Purkinje cell (primary cell): ENCODE measurements at places on chromosomes 7 and 10. TPM values are rescaled to one million over a fixed set of nuclear protein-coding genes. Genes with fewer than 3 reads are reported as not detected.

FAM131B gene
- 0.35 and 3.6 TPM in 2 replicates for polyA plus RNA-seq

GRM8 gene
- 4.5 and 12.4 TPM in 2 replicates for polyA plus RNA-seq

LRRD1 gene
- polyA plus RNA-seq: not detected in 2 replicates

RBP4 gene
- 8.2 TPM in 1 of 2 replicates, not detected in the other for polyA plus RNA-seq

CCDC3 gene
- 1.6 and 4.1 TPM in 2 replicates for polyA plus RNA-seq

NANOS1 gene
- polyA plus RNA-seq: 1.4 and 1.6 TPM in 2 replicates

GBX1 gene
- not detected in 2 replicates for polyA plus RNA-seq

RINT1 gene
- 14.3 and 22.3 TPM in 2 replicates for polyA plus RNA-seq

MCU gene
- polyA plus RNA-seq: 11.7 and 18.9 TPM in 2 replicates

CLRN3 gene
- not detected in 2 replicates for polyA plus RNA-seq

TMEM176B gene
- polyA plus RNA-seq: 2.5 TPM in 1 of 2 replicates, not detected in the other

NRF1 gene
- 0.59 and 5.6 TPM in 2 replicates for polyA plus RNA-seq

TLX1 gene
- not detected in 2 replicates for polyA plus RNA-seq

CCDC7 gene
- polyA plus RNA-seq: 9.8 and 13.4 TPM in 2 replicates

FGFR2 gene
- 38.5 and 53.3 TPM in 2 replicates for polyA plus RNA-seq

SHOC2 gene
- polyA plus RNA-seq: 93.9 and 102 TPM in 2 replicates

CRHR2 gene
- not detected in 2 replicates for polyA plus RNA-seq

PON1 gene
- polyA plus RNA-seq: 2.5 TPM in 1 of 2 replicates, not detected in the other

LIPM gene
- polyA plus RNA-seq: not detected in 2 replicates

LRRC4 gene
- polyA plus RNA-seq: 1.2 and 3.0 TPM in 2 replicates

PPIA gene
- polyA plus RNA-seq: 2,218 and 2,577 TPM in 2 replicates

MXI1 gene
- 21.8 and 26.6 TPM in 2 replicates for polyA plus RNA-seq

AKR1E2 gene
- polyA plus RNA-seq: 0.91 TPM in 1 of 2 replicates, not detected in the other

RHOBTB1 gene
- polyA plus RNA-seq: 1.6 and 2.5 TPM in 2 replicates

POLR1F gene
- 30.0 and 31.2 TPM in 2 replicates for polyA plus RNA-seq

ACTL6B gene
- 15.7 and 21.5 TPM in 2 replicates for polyA plus RNA-seq

GPR15LG gene
- polyA plus RNA-seq: not detected in 2 replicates

CPA1 gene
- not detected in 2 replicates for polyA plus RNA-seq

DPCD gene
- polyA plus RNA-seq: 89.0 and 111 TPM in 2 replicates

RAB19 gene
- polyA plus RNA-seq: not detected in 2 replicates

LIPK gene
- not detected in 2 replicates for polyA plus RNA-seq

NME8 gene
- polyA plus RNA-seq: not detected in 2 replicates

PIK3CG gene
- polyA plus RNA-seq: not detected in 2 replicates

OR2A7 gene
- not detected in 2 replicates for polyA plus RNA-seq

ACSL5 gene
- 0.27 TPM in 1 of 2 replicates, not detected in the other for polyA plus RNA-seq

TDRD1 gene
- polyA plus RNA-seq: 3.0 and 4.3 TPM in 2 replicates

PILRA gene
- polyA plus RNA-seq: 5.6 and 8.2 TPM in 2 replicates

TMEM270 gene
- polyA plus RNA-seq: not detected in 2 replicates

PIK3AP1 gene
- polyA plus RNA-seq: not detected in 2 replicates

SEMA4G gene
- 40.3 and 76.9 TPM in 2 replicates for polyA plus RNA-seq

ZNF488 gene
- polyA plus RNA-seq: not detected in 2 replicates

CFAP43 gene
- 1.8 and 2.1 TPM in 2 replicates for polyA plus RNA-seq

AKR1C4 gene
- polyA plus RNA-seq: not detected in 2 replicates

LRRC18 gene
- polyA plus RNA-seq: not detected in 2 replicates

TMEM213 gene
- not detected in 2 replicates for polyA plus RNA-seq

DIP2C gene
- 12.1 and 13.2 TPM in 2 replicates for polyA plus RNA-seq
